ENCODE measurements at places on chromosomes 4 and X.
A peak's percentile ranks its signal among the peaks of the same experiment; 100 is the strongest.

DNA sequence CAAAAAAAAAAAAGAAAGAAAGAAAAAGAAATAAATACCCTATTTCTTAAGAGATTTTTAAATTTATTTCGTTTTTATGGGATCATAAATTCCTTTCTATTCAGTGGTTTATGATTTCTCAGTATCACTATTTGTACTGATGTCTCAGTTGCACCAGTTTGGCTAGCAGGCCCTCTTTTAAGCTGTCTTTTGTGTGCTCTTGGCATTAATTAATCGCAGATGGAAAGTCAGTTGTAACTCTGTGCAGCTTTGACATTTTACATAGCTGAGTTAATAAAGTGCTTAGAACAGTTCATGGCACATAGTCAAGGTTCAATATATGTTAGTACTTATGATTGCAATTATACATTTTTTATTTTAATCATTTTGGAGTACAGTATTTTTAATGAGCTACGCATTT, 123.7 kb upstream of the NUDT6 start:
- DNase-seq: no peak

GRCh38 chrX:15882704-15883539, 28.3 kb upstream of the AP1S2 start:
- DNase-seq: no peak

DNA sequence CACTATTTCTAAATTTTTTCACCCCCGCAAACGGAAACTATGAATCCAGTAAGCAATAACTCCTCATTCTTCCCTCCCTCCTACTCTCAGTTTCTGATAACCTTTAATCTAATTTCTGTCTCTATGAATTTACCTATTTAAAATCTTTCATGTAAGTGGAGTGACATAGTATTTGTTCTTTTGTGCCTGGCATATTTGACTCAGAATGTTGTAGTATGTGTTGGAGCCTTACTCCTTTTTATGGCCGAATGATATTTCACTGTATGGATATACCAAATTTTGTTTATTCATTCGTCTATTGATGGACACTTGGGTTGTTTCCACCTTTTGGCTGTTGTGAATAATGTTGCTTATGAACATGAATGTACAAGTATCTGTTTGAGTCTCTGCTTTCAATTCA, 61.1 kb upstream of the C1GALT1C1 start:
- no peak for DNase-seq

DNA sequence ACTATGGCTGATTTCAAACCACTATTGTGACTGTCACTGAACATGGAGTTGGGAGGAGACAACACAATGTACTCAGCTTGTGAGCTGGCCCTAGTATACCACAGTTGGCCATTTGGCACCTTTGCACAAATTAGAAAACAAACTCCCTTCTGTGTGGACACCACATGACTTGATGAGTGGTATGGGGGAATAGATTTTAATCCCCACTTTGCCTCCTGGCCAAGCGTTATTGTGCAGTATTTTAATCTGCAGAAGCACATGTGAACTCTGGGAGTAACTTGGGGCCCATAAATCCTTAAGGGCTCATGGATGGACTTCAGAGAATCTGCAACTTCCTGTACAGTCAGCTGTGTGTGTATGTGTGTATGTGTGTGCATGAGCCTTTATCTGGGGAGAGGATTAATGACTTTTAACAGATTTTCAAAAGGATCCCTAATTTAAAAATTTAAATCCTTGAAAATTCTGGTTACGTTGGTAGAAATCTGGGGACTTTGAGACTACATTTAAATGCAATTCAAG, 105.0 kb upstream of the PAQR3 start:
- DNase-seq: no peak

DNA sequence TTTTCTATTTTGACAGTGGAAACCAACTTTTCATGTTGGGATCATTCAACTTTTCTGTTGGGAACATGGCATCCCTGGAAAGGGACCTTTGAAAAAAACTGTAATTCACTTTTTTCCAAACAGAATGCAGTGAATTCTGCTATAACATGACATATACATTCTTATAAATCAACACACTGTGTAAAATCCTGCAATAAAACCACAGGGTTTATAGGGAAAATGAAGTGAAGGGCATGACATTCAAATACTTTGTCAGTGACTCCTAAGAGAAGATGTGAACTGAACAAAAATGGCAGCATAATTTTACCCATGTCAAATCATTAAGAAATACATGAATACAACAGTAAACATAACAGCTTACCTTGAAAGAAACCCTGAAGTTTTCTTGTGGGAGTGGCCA, 264.5 kb upstream of the ANKRD50 start:
- no peak for DNase-seq

GRCh38 chr4:17490575-17491059, 21.3 kb downstream of the QDPR start:
- no peak for DNase-seq

DNA sequence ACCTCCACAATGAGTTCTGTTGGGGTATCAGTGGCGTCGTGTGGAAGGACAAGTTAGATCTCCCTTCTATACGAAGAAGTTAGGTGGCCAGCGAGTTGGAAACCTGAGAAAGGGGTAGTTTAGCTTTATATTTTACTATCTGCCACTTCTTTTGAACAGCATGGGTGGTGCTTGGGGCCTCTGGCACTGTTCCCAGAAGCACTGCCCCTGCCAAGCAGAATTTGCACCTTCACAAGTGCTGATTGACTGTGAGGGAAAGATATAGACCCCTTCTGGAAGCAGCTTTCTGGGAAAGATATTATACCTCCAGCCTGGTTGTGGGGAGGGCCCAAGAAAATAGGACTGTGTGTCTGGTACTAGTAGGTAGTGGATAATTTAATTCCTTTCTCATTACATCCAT, 246.9 kb downstream of the FBXO8 start:
- no peak for DNase-seq

DNA sequence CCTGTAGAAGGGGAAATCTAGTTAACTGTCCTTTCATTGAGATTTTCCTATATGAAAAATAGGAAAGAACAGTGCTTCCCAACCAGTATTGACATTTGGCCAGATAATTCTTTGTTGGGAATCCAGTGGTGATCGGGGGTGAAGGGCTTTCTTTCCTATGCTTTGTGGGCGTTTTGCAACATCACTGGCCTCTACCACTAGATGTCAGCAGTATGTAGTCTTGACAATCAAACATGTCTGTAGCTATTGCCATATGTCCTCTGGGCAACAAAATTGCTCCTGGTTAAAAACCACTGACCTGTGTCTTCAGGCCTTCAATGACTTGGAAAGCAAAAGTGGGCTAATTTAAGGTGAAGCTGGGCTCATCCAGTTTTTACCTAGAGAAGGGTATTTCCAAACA, 658.5 kb downstream of the DACH2 start:
- DNase-seq: no peak

- no peak for DNase-seq
These were observed 226.7 kb upstream of the PRKX start for GRCh38 chrX:3940000-3940610.

GRCh38 chrX:108224218-108224617, 132.6 kb downstream of the ATG4A start:
- DNase-seq: no peak

DNA sequence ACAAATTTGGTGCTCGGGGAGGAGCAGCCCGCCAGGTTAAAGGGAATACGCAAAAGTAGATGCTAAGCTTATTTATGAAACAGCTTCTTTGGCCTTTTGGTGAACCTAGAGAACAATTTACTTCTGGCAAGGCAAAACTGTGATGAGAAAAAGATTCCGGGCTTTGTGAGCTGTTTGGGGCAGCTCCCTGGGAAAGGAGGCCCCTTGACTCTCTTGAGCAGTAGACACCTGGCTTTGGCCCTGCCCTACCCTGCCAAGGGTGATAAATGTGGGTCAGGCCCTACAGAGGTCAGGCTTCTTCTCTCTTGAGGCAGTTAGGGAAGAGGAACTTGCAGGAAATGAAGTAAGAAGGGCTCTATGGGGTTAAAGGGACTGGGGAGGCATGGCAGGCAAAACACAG, 509.6 kb downstream of the MID1IP1 start:
- no peak for DNase-seq

GRCh38 chrX:72461766-72462165, 110.9 kb downstream of the HDAC8 start:
- DNase-seq: no peak

GRCh38 chr4:31692399-31692940, 972.3 kb downstream of the PCDH7 start:
- no peak for DNase-seq

GRCh38 chrX:15719324-15719968, 18.6 kb upstream of the CA5B start:
- DNase-seq: no peak

DNA sequence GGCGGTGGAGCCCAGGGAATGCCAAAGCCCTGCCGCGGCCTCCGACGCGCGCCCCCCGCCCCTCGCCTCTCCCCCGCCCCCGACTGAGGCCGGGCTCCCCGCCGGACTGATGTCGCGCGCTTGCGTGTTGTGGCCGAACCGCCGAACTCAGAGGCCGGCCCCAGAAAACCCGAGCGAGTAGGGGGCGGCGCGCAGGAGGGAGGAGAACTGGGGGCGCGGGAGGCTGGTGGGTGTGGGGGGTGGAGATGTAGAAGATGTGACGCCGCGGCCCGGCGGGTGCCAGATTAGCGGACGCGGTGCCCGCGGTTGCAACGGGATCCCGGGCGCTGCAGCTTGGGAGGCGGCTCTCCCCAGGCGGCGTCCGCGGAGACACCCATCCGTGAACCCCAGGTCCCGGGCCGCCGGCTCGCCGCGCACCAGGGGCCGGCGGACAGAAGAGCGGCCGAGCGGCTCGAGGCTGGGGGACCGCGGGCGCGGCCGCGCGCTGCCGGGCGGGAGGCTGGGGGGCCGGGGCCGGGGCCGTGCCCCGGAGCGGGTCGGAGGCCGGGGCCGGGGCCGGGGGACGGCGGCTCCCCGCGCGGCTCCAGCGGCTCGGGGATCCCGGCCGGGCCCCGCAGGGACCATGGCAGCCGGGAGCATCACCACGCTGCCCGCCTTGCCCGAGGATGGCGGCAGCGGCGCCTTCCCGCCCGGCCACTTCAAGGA, at the start of gene FGF2:
FGF2 (plus strand) TSS at position 279 of the 705 bp plus-strand sequence; CDS start at position 623, 344 bp downstream.
- peak; percentile 58 for DNase-seq

GRCh38 chr4:41514766-41515481, 23.0 kb upstream of the LIMCH1 start:
- no peak for DNase-seq

DNA sequence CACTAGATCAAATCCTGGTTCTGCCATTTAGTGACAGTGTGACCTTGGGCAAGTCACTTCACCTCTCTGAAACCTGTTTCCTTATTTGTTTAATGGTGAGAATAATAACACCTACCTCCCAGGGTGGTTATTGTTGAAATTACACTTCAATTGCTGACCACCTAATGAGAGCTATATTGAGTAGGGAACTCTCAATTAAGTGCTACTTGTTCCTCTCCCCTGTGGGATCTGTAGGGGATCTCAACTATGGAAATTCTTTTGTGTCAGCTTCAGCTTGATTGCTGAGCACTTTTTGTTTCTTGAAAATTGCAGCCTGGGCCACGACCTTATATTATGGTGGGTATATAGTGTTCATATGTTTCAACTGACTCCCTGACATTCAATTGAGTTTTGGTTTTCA, 102.1 kb downstream of the SHROOM4 start:
- DNase-seq: no peak

DNA sequence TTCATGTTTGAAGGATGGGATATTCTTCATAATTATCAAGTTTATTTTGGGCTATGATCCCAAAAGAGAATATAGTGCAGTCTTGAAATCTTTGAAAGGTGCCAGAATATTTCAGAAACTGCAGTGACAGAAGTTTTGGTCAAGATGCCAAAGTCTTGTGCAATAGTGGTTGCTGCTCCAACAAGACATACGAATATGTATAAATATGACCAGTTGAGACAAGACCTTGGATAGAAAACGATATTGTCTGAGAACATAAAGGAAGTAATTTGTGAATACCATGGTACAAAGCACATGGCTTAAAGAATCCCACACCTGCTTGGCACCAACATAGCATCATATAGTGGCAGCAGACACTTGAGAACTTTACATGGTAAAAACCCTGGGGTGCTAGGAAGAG, 48.6 kb upstream of the AMELX start:
- no peak for DNase-seq

- DNase-seq: no peak
These were observed 148.9 kb upstream of the GALNT7 start for GRCh38 chr4:173019664-173020063.

GRCh38 chrX:154354013-154354412, 20.4 kb downstream of the FLNA start:
- DNase-seq: no peak

DNA sequence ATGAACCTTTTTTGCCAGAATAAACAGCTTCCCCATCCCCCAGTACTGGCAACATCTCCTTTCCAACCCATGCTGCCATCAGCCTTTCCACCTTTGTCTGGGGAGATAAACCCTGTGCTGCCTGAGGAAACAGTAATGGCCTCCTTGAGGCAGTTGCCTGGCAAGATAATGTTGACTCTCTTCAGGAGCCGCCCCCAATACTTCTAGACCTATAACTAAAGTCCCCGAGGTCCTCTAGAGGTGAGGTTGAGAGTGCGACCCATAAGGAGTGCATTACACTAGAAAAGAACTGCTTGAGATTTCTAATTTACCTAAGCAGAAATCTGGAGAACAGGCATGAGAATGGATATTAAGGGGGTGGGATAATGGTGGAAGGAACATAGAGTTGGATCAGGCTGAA, 963.2 kb upstream of the PCDH7 start:
- no peak for DNase-seq

DNA sequence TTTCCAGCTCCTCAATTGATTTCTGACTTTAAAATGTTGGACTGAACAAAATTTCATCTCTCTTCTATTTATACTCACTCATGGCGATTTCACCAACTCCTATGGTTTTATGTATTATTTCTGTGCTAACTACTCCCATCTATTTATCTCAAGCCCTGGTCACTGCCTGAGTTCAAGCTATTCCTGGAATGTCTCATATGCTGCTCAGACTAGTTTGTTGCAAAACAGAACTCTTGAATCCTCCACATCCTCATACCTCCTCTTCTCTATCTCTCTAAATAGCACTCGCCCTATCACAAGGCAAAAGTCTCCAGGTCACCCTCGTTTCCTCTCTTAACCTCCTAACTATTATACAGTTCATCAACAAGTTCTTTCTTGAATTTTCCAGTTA, 19.0 kb upstream of the DDX60 start:
- DNase-seq: no peak

DNA sequence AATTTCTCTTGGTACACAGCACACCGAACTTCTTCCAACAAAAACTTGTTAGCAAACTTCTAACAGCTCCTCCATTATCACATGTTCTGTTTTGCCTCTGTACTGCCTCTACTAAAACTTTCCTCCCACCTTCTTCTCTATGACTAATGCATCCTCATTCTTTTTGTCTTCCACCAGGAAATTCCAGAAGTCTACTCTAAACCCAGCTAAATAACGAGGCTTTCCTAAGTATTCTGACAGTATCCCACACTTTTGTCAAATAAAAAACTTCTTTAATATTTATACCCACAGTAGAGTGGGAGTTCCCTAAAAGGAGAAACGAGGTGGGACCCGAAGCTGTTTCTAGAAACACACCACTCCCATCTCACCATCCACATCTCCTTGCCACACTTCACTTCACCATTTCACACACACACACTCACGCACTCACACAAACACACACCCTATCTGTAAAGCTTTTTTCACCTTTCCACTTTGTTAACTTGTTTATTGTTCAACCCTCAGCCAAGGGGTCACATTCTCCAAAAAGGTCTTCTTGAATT, 280.3 kb downstream of the ARAP2 start:
- DNase-seq: no peak

Measured in stimulated activated CD4-positive, alpha-beta T cell treated with anti-CD3 and anti-CD28 coated beads, Interleukin-15, amount 100 ng/mL, for 24 hours (primary cell).